ENCODE measurements at places on chromosomes 16 and 17. TPM values are rescaled to one million over a fixed set of nuclear protein-coding genes. Genes with fewer than 3 reads are reported as not detected.

The CCL8 gene
- total RNA-seq = 0.25 TPM

The CETP gene
- total RNA-seq = 0.74 TPM

The ABCA8 gene
- total RNA-seq = 3.9 TPM

The TMEM220 gene
- 0.98 TPM for total RNA-seq

The SLC5A10 gene
- not detected for total RNA-seq

The HES7 gene
- total RNA-seq = 0.98 TPM

The ACSM2A gene
- total RNA-seq = not detected
